Astrocyte of the cerebellum (primary cell): ENCODE measurements at places on chromosomes 2 and 18.
A peak's percentile ranks its signal among the peaks of the same experiment; 100 is the strongest.

DNA sequence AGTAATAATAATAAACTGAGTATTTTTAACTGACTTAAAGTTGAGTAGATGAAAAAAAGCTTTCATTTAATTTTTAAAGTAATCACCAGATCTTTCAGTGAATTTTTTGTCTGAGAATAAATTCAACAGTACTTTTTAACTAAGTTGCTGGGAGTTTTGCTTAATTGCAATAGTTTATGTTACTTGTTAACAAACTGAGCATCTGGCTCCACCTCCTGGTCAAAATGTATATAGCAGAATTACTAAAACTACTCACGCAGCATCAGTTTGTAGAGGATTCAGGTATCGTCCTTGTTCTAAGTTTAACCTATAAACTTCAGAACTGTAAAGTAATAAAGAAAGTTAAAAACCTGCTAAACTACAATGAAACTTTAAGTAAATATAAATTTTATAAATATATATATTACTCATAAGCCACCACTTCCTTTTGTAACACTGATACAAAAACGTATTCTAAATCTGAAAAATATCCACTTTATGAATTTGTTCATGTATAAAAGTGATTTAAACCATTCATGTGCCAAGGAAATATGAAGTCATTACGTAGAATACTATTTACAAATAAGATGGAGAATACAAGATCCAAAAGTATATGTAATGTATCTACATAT lies 21.3 kb downstream of the NOL10 start:
- peak; percentile 62 for DNase-seq

DNA sequence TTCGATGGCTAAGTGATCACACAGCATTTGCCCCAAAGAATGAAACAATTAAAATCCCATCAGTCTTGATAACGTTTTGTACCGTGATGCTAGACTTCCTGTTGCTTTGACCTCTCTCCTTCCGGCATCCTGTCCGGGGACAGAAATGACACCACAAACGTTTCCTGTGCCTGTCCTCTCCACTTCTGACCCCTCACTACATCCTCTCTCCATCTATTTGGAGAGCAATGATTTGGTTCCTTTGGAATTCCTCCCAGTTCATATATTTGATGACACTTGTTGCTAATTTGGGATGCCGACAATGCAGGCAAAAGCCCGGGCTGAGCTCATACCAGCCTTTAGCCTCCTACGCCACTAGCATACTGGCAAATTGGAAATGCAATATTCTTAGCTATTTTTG lies 151.2 kb upstream of the CCDC68 start:
- DNase-seq, result no peak

DNA sequence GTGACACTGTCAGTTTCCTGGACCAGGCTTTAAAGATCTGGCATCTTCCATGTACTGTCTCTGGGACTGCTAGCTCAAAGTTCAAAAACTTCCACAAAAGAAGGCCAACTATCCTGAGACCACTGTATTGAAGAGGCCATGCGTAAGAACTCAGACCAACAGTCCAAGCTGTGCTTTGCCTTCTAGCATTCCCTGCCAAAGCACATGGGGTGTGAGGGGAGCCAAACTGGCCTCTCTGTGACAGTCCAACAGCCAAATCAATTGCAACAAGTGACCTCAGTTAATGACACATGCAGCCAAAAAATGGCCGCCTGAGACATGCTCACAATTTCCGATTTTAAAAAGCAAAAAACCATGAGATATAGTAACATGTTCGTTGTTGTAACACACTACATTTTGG lies 160.3 kb upstream of the CDH19 start:
- no peak for DNase-seq

GRCh38 chr18:23453680-23454058 lies 582 bp downstream of the RIOK3 start:
- peak; percentile 12 for DNase-seq

- DNase-seq, result peak; percentile 2
Observed at GRCh38 chr18:43060020-43060419, 55.5 kb downstream of the RIT2 start.
